Cortex of kidney (tissue), 1 donor: ENCODE measurements at places on chromosomes 12 and 14.

DNA sequence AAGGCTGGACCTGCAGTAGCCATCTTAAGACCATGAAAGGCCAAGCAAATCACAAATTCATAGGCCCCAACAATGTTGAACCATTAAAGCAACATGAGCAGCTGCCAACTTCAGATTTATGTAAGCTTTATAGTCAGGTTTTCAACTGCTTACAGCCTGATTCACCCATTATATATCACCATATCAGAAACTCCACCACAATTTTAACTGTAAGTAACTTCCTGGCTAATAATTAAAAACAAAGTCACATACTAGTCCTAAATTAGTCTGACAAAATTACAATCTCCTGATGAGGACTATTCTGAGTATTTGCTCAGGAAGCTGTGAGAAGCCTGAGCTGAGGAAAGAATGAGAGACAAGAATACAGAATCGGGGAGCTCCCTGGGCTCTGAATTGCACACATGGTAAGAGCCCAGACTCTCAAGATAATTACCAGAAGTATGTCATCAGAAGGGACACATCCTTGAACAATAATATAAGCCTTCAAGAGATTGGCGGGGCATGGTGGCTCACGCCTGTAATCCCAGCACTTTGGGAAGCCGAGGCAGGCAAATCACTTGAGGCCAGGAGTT lies 55.1 kb downstream of the NUMB start:
- no peak for DNase-seq

- DNase-seq: no peak
Measured at GRCh38 chr12:96208346-96208745, 14.2 kb downstream of the ELK3 start.

DNA sequence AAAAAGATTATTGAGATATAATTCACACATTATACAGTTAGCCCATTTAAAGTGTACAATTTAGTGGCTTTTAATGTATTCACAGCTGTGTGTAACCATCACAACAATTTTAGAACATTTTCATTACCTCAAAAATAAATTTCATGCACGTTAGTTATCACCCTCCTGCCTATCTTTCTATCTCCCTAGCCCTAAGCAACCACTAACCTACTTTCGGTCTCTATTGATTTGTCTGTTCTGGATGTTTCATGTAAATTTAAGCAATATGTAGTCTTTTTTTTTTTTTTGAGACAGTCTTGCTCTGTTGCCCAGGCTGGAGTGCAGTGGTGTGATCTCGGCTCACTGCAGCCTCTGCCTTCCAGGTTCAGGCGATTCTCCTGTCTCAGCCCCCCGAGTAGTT lies 439.4 kb downstream of the PCNX1 start:
- DNase-seq: no peak

DNA sequence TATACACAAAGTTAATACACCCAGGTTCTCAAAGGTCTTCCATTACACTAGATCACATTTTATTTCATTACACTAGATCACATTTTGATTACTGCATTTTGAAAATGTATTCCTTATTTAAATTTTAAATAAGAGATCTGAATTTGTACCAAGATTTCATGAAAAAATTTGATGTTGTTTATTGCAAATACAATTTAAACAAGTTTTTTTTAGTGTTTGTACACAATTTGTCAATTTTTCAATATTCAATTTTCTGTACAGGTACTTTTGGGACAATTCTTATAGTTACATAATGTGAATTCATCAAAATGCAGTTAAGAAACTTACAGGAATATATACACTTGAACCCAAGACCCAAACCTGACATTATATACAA lies 14.3 kb downstream of the SLC38A2 start:
- no peak for DNase-seq
